ENCODE measurements at places on chromosomes 16 and 17. TPM values are rescaled to one million over a fixed set of nuclear protein-coding genes. Genes with fewer than 3 reads are reported as not detected.

- H3K27me3 ChIP-seq, result no peaks in the 10 kb centered on the region
- H3K4me1 ChIP-seq, result peaks cover 30% of the 10 kb centered on the region
- no peak overlapping the region for H3K27ac ChIP-seq
- DNase-seq, result no peak
Measured at GRCh38 chr17:64002658-64003525, 4.7 kb downstream of the PRR29 start.

DNA sequence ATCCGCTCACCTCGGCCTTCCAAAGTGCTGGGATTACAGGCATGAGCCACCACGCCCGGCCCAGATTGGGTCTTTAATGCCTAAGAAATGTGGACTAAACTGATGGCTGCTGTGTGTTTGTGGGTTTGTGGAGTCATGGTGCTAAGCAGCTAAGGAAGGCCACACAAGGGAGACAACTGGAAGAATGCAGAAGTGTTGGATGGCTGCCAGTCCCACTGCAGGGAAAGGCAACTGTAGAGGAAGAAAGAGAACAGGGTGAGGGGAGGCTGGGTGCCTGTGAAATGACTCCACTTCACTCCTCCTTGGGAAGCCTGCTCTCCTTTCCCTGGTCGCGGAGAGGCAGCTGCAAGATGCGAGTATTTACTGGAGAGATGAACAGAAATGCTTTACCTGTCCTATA is 23.5 kb upstream of the SIAH1 start:
- H3K27ac ChIP-seq, result no peak overlapping the region
- H3K27me3 ChIP-seq, result no peaks in the 10 kb centered on the region

Gene ASPHD1
- 1.3 TPM for total RNA-seq

DNA sequence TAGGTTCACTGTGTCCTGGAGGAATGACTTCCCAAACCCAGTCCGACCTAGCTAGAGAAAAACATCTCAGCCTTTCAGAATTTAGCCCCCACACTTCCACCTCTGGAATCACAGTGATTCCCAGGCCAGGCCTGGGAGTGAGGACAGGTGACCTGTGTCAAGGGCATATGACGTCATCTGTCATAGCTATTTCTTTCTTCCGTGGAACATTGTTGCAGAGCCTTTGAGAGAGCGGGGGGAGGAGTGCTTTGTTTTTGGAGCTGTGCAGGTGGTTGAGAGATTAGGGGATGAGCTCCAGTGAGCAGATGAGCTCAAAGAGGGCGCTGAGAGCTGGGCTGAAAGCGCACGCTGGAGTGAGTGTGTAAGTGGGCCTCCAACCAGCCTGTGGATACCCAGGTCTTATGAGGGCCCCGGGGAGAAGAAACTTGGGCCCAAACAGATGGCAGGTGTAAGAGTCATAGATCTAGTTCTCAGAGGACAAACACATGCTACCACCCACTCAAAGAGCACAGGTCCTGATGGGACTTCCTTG is 344.8 kb downstream of the SNX29 start:
- peaks cover 12% of the 10 kb centered on the region for H3K4me1 ChIP-seq
- no peak overlapping the region for H3K27ac ChIP-seq
- H3K4me3 ChIP-seq, result no peak overlapping the region
- H3K27me3 ChIP-seq, result no peaks in the 10 kb centered on the region
